ENCODE measurements at places on chromosomes 5 and 9.

DNA sequence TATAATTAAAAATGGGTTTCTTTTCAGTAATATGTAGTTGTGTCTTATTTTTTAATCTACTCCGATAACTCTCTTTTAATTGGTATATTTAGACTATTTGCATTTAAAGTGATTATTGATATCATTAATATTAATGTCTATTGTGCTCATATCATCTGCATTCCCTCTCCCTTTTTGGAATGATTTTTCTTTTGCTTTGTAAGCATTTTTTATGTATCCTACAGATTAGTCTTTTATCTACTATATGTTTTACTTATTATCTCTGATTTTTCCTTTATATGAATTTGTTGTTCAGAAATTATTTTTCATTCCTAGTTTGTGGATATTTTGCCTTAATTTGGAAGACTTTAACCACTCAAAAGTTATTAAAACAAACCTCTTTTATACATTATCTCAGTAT is 34.0 kb downstream of the NDUFS4 start:
- no peak for DNase-seq

- no peak for DNase-seq
Observed at GRCh38 chr5:74950836-74951515, 84.8 kb upstream of the FAM169A start.

- no peak for DNase-seq
Observed at GRCh38 chr9:116039893-116040292, 113.7 kb upstream of the PAPPA start.

GRCh38 chr5:151463137-151464029 is 16.0 kb downstream of the SLC36A1 start:
- DNase-seq: no peak

GRCh38 chr9:133676450-133676849 is 40.3 kb downstream of the DBH start:
- DNase-seq: no peak

DNA sequence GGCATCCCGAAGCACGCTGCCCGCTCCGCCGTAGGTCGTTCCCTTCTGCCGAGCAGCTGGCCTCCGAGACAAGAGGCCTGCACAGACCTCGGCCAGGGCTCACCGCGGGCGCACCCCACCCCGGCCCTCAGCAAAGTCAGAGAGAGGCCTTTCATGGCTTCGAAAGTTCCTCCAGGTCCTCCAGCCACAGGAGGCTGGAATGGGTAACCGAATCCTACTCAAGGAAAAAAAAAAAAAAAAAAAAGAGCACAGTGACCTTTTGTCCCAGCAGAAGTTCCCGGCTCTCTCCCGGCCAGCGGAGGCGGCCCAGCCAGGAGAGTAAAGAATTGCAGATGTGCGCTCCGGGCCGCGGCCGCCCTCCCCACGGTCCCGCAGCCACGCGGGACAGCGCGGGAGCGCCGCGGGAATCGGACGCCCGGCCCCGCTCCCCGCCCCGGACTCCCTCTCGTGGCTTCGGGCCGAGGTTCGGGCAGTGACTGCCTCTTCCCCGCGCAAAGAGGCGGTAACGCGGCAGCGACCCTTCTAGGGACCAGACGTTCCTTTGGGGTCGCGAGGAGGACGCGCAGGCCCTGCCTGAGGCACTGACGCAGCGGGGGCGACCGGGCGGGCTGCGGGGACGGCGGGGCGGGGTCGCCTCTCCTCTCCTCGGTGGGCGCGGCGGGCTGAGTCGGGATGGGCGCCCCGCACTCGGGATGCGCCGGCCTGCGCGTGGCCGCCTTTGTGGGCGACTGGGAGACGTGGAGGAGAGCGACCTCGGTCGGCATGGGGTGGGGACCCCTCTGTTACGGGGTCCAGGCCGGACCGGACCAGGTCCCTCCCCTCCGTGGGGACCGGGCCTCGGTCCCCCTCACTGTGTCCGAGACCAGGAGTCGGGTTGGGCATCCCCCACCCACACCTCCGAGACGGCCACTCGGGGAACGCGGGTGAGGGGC is 754 bp downstream of the GFPT2 start:
- DNase-seq: no peak

Measured in D721Med (cell line).